ENCODE measurements at places on chromosomes 5 and 9.
A peak's percentile ranks its signal among the peaks of the same experiment; 100 is the strongest.

- no peak for DNase-seq
Measured at GRCh38 chr9:129182122-129182521, 4.1 kb upstream of the IER5L start.

- no peak for DNase-seq
Measured at GRCh38 chr5:149002053-149002452, 60.8 kb downstream of the SH3TC2 start.

DNA sequence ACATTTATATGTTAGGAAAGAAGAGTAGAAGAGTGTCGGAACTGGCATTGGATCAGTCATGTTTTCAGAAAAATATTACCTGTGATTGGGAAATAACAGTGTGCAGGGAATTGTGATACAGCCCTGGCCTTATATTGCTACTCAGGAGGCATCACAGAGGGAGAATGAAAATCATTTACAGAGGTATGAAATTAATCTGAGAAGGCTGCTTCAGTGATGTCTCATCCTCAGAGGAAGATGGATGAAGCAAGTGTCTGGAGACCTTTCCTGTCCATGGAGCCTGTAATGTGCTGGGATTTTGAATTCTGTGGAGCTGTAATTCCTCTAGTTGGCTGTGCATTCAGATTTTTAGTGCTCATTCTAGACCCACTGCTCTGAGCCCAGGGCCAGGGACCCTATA lies 3.8 kb downstream of the ACTBL2 start:
- no peak for DNase-seq

- DNase-seq, result no peak
Measured at GRCh38 chr5:73039082-73039481, 81.3 kb upstream of the TMEM171 start.

GRCh38 chr5:151094030-151094851 lies 13.4 kb upstream of the TNIP1 start:
- DNase-seq, result peak; percentile 67

GRCh38 chr5:168679515-168679920 lies 100.3 kb upstream of the PANK3 start:
- peak; percentile 61 for DNase-seq

DNA sequence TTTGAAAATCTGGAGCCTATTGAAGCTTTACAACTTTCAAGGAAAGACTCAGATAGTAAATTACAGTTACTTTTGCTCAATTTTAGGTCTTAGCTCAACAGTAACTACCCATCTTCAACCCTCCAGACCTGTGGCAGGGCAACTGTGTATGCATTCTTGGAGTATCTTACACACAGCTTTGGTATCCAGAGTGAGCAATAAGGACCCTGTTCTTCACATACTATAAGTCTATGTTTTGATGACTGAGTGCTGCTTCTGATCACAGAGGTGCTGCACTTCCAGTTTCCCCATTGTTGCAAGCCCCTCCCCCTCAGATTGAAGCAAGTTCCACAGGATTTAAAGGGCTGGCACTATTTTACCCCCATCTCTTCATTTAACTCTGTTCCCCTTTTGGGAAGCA lies 737.4 kb upstream of the GRAMD2B start:
- no peak for DNase-seq

GRCh38 chr9:97319395-97319794 lies 11.9 kb downstream of the CCDC180 start:
- DNase-seq, result no peak

DNA sequence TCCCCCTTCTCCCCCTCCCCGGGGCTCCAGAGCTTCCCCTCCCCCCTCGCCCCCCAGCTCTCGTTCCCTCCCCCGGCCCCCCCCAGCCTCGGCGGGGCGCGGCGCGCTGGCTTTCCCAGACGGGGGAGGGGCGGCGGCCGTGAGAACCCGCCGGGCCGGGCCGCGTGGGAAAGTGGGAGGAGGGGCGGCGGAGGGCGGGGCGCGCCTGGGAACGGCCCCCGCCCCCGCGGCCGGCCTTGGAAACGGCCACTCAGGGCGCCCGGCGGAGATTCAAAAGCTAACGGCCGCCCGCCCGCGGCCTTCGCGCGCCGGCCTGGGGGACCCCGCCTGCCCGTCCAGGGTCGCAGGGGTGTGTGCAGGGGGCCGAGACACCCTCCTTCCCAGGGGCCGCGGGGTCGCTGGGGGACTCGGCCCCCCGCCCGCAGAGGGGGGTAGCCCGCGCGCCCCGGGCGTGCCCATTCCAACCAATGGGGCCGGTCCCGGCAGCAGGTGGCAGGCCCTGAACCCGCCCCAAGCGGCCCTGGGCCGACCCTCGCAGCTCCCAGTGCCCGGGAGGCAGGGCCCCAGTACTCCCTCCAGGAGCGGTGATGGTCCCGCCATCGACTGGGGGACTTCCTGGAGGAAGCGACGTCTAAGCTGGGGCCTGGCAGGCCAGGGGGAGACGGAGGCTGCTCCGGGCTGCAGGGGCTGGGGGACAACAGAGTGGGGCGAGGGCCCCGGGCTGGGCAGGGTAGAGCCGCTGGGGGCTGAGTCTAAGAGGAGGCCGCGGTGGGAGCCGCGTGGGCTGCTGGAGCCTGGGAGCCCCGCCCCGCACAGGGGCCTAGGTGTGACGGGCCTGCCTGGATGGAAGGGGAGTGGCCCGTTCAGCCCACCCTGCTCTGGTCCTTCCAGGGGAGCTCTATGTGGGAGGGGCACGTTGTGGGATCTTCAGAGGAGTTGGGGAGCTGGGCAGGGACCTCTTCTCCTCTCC lies 14.2 kb upstream of the NRARP start:
- peak; percentile 33 for DNase-seq

GRCh38 chr9:125881042-125881441 lies 133.9 kb downstream of the PBX3 start:
- DNase-seq, result no peak

DNA sequence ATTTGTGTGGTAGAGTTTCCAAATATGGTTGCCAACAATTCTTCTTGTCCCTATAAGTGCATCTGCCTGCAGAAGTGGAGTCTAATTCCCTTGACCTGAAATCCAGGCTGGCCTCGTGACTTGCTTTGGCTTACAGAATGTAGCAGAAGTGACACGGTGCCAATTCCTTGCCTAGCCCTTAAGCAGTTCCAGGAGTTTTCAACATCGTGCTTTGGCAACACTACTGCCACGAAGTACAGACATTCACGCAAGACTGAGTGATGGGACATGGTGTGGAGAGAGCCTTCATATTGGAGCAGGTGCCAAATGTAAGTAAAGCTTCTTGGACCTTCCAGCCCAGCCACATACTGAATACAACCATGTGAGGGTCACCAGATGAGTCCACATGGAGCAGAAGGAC lies 92.9 kb upstream of the NEK6 start:
- no peak for DNase-seq

- DNase-seq, result no peak
Measured at GRCh38 chr5:3912790-3913189, 317.2 kb downstream of the IRX1 start.

- DNase-seq, result no peak
Measured at GRCh38 chr5:98774192-98775033, 950 bp downstream of the RGMB start.

GRCh38 chr9:137243626-137244485 lies 2.8 kb downstream of the TUBB4B start:
- DNase-seq, result no peak

DNA sequence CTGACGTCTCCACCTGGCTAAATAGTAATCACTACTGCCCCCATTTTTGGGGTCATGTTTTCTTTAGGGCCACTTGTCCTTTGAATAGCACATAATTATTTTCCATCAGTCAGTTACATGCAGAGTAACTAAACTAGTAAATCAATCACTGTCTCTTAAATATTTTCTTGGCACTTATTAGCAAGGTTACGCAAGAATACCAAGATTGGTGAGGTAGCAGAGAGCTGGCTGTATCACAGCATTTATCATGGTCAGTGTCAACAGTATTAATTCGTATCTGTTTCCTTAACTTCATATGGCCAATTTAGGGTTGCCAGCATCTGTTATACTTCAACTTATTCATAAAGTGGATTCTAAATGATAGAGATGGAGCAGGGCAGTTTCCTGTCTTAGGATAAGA lies 346.8 kb upstream of the FAM174A start:
- DNase-seq, result no peak

- DNase-seq, result no peak
Measured at GRCh38 chr5:149605998-149606724, 24.9 kb downstream of the ARHGEF37 start.

DNA sequence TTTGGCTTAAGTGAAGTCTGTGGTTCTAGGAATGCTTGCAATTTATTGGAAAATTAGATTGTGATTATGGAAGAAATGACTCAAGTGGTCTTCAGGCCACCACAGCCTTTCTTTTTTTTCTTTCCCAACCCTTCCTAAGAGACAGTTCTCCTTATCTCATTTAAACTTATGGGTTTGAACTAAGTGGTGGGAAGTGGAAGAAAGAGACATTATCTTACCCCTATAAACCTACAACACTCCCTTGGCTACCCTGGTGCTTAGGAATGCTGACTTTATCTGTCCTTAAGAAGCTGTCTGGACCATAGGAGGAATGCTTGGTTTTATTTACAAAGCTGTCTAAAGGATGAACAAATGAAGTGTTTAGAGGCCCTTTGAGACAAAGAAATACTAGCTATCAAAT lies 5.1 kb upstream of the ERAP1 start:
- DNase-seq, result no peak

DNA sequence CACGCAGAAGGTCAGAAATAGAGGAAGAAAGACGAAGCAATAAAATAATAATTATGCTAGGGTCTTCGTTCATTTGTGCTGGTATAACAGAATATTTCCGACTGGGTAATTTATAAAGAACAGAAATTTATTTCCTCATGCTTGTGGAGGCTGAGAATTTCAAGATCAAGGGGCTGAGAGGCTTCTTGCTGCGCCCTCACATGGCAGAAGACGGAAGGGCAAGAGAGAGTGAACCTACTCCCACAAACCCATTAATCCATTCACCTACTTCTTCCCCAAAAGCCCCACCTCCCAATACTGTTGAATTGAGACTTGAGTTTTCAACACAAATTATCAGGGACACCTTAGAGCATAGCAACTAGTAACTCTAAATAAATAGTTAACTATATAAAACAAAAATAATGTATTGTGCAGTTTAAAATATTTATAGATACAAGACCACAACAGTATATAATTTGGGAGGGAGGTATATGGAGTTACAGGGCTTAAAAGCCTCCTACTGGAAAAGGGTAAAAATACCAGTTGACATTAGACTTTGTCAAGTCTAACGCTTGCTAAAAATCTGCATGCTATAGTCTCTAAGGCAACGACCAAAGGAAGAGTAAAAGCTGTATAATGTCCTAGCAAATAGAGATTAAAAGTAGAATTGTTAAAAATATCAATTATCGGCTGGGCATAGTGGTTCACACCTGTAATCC lies 40.3 kb upstream of the NAA35 start:
- DNase-seq, result peak; percentile 44

DNA sequence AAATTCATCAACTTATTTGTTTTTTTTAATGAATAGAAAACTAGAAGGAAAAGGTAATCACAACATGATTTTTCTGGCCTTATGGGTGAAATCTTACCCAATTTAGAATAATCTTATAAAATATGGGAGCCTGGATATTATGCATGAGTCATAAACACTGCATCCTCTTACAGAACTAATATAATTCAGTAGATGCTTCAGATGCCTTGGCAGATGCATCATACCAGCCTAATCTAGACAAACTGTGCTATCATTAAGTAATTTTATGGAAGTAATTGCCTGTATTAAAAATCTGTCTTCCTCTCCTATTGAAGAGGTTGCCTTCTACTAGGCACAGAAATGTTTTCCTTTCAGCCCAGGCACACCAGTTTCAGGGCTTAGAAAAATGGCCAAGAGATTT lies 2384.6 kb upstream of the WWC1 start:
- no peak for DNase-seq

GRCh38 chr5:82298668-82299067 lies 20.5 kb upstream of the RPS23 start:
- no peak for DNase-seq

GRCh38 chr5:135700731-135701130 lies 121.9 kb upstream of the CXCL14 start:
- no peak for DNase-seq

- DNase-seq, result no peak
Measured at GRCh38 chr5:40627706-40628105, 52.0 kb upstream of the PTGER4 start.

GRCh38 chr5:150320044-150320613 lies 17.4 kb upstream of the ARSI start:
- no peak for DNase-seq

DNA sequence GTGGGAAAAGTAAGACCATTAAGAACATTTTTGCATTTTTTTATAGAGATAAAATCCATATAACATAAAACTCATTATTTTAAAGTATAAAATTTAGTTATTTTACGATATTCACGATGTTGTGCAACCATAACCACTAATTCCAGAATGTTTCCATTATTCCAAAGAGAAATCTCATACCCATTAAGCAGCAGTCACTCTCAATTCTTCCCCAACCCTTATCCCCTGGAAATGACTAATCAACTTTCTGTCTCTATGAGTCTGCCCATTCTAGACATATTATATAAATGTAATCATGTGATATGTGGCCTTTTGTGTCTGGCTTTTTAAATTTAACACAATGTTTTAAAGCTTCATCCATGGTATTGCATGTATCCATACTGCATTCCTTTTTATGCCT lies 115.6 kb upstream of the ADAMTSL1 start:
- no peak for DNase-seq

DNA sequence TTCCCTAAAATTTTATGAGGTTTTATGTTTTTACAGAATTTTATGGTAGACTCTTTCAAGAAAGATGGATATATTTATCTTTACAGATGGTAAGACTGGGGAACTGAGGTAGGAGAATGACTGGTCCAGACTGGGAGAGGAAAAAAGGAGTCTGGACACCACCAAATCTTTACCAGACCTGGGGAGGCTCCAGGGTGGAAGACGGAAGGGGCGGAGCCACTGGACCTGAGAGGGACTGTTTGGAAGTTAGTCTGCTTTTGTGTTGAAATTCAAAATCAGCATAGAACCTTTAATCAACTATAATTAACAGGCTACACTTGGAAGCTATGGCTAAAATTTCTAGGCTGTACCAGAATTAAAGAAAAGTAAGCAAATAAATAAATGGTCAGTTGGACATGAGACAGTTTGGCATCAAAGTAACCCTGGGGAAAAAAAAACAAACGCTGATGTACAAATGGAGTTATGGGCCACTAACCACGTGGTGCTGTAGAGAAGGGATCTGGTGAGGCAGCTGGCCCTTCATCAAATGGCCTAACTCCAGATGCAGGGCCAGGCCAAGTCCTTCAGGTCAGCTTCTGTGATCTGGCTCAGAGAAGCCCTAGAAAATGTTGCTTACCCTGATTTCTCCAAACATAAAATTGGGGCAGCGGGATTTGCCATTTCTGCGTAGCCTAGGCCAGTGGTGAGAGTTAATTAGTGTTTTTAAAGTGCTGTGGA lies 155.1 kb downstream of the ARSB start:
- DNase-seq, result no peak

DNA sequence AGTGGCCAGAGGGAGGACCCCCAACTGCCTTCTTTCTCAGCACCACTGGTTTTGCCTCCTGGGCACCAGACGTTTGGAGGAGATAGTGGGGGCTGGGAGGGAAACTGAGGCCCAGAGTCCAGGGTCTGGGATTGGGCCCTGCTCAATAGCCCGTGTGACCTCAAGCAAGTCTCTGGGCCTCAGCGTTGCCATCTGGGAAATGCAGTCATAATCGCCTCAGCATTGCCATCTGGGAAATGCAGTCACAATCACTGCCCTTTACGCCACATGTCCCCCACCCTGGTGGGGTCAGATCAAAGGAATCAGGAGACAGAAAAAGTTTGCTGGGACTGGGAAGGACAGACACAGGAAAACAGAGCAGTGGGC lies 1.6 kb downstream of the SH2D3C start:
- DNase-seq, result no peak

Data from activated CD4-positive, CD25-positive, alpha-beta regulatory T cell treated with anti-CD3 and anti-CD28 coated beads, Interleukin-2, amount 50 U/mL, for 72 hours (primary cell).